ENCODE measurements at places on chromosomes 3 and 15.

DNA sequence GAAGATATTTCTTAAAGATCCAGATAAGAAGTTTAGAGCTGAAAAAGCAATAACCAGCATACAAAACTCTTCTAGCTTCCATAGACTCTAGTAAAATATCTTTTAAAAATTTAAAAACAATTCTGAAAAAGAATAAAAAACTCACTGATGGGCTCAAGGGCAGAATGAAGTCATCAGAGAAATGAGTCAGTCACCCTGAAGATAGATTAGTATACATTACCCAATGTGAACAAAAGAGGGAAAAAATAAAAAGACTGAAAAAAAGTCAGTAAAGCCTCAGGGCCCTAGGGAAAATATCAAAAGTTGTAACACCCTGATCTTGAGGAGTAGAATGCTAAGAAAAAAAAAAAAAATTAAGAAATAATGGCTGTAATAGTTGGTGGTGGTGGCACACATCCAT, 11.4 kb downstream of the DET1 start:
- no peak overlapping the region for H3K4me3 ChIP-seq
- no peak for DNase-seq
- H3K4me1 ChIP-seq, result no peaks in the 10 kb centered on the region
- H3K27me3 ChIP-seq, result no peaks in the 10 kb centered on the region

DNA sequence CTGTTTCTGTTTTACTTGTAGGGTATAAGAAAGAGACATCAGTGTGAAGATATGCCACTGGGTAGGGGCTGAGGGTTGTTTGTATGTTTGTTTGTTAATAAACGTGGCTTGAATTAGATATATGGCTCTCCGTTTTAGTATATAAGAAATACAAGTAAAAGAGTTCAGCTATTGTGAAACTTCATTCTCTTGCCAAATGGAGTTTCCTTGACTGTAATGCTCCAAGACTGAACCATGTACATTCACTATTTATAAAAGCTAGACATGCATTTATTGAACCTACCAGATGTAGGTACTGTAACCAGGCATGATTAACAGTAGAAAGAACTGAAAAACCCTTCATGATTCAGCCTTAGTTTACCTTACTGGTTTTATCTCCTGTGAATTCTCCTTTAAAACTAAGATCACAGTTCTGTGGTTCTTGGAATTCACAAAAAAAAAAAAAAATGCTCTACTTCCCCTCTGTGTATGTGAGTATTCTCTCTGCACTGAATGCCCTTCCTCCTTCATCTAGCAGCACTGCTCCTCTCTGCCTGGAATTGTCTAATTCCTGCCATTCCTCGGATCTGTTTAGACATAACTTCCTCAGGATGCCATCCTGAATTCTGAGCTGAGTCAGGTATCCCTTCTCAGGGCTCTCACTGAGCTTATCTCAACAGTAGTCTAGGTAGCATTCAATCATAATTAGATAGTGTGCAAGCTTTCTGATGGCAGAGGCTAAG, 504.4 kb downstream of the FHIT start:
- no peak overlapping the region for H3K4me3 ChIP-seq
- DNase-seq, result no peak
- H3K27ac ChIP-seq, result no peak overlapping the region
- H3K27me3 ChIP-seq, result no peaks in the 10 kb centered on the region

- H3K27ac ChIP-seq, result no peak overlapping the region
- DNase-seq, result no peak
- H3K36me3 ChIP-seq, result no peaks in the 10 kb centered on the region
- no peaks in the 10 kb centered on the region for H3K27me3 ChIP-seq
- H3K4me3 ChIP-seq, result no peak overlapping the region
Measured at GRCh38 chr3:64888165-64888564, 200.4 kb upstream of the ADAMTS9 start.

GRCh38 chr3:170848292-170848917, 21.6 kb downstream of the RPL22L1 start:
- DNase-seq, result no peak
- H3K36me3 ChIP-seq, result no peaks in the 10 kb centered on the region
- H3K27me3 ChIP-seq, result peaks cover 29% of the 10 kb centered on the region
- H3K27ac ChIP-seq, result no peak overlapping the region

- peaks cover 57% of the 10 kb centered on the region for H3K36me3 ChIP-seq
- no peaks in the 10 kb centered on the region for H3K27me3 ChIP-seq
- peak overlapping the region; percentile 9 for H3K4me3 ChIP-seq
- H3K4me1 ChIP-seq, result peaks cover 27% of the 10 kb centered on the region
- peak overlapping the region; percentile 82 for H3K27ac ChIP-seq
Measured at GRCh38 chr3:42556089-42556632, 25.6 kb downstream of the SEC22C start.

DNA sequence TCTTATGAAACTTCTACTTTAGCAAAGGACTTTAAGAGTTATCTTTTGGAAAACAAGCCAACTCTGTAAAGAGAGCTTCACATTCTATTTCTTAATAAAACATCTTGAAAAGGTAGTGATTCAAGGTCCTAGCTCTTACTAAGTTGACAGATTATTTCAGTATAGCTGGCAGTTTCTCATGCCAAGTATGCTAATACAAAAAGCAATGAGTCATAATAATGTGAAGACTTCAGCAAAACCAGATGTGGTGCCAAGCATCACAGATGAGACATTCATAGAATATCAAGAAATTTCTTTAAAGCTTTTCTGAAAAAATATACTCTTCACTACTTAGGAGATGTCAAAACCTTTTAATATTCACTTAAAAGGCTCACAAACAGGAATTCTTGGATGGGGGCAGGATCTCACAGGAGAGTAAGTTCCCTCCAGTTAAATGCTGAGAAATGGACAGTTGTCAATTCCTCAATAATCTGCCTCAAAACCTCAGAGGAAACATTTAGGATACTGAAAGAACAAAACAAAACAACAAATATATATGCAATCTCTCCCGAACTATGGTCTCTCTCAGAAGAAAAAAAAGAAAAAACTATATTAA, 45.6 kb downstream of the DCBLD2 start:
- H3K27ac ChIP-seq, result no peak overlapping the region
- no peak overlapping the region for H3K4me3 ChIP-seq
- no peaks in the 10 kb centered on the region for H3K27me3 ChIP-seq
- no peaks in the 10 kb centered on the region for H3K4me1 ChIP-seq
- no peak for DNase-seq

- H3K4me1 ChIP-seq, result peaks cover 55% of the 10 kb centered on the region
- peak overlapping the region; percentile 48 for H3K27ac ChIP-seq
- DNase-seq, result no peak
- peaks cover 52% of the 10 kb centered on the region for H3K36me3 ChIP-seq
- H3K27me3 ChIP-seq, result no peaks in the 10 kb centered on the region
Measured at GRCh38 chr15:59166601-59167265, 39.9 kb upstream of the LDHAL6B start.

DNA sequence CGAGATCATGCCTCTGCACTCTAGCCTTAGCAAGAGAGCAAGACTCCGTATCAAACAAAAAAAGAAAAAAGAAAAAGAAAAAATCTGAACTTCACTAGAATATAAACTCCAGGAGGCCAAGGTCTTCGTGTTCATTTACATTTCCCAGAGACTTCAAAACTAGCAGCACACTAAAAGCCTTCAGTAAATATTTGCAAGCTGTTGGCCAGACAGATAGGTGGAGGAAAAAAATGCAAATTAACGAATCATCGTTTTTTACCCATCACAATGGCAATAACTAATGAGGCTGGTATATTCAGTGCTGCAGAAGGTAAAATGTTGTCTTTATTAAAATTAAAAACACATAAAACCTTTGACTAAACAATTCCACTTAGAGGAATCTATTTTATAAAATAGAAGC, 80.6 kb downstream of the CLASP2 start:
- no peak overlapping the region for H3K4me3 ChIP-seq
- no peaks in the 10 kb centered on the region for H3K27me3 ChIP-seq
- no peaks in the 10 kb centered on the region for H3K4me1 ChIP-seq
- H3K36me3 ChIP-seq, result no peaks in the 10 kb centered on the region
- no peak overlapping the region for H3K27ac ChIP-seq
- DNase-seq, result no peak

- no peak overlapping the region for H3K4me3 ChIP-seq
- peaks cover 13% of the 10 kb centered on the region for H3K27me3 ChIP-seq
- H3K4me1 ChIP-seq, result no peaks in the 10 kb centered on the region
Measured at GRCh38 chr3:115836944-115837343, 213.6 kb downstream of the GAP43 start.

DNA sequence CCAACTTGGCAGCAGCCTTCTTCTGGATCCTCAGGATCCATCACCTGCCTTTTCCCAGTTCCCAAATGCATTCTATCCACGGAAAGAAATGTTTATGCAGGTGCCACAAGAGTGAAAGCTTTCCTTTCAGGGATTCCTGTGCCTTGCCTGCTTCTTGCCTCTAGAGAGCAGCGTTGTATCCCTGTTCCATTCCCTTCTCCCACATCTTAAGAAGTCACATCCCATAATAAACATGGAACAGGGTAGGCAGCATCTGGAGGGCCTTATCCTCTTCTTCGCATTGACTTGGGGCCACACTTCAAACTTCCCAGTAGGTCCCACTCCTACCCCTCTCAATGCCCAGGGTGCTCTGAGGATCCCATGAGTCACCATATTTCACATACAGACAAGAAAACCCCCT, 72.7 kb upstream of the DCLK3 start:
- peak overlapping the region; percentile 12 for H3K27ac ChIP-seq
- DNase-seq, result no peak
- peaks cover 57% of the 10 kb centered on the region for H3K36me3 ChIP-seq
- H3K27me3 ChIP-seq, result no peaks in the 10 kb centered on the region

GRCh38 chr15:84645496-84645895, 8.6 kb downstream of the WDR73 start:
- peaks cover 14% of the 10 kb centered on the region for H3K4me1 ChIP-seq
- H3K4me3 ChIP-seq, result no peak overlapping the region
- no peak overlapping the region for H3K27ac ChIP-seq
- H3K27me3 ChIP-seq, result no peaks in the 10 kb centered on the region
- peaks cover 54% of the 10 kb centered on the region for H3K36me3 ChIP-seq
- no peak for DNase-seq

DNA sequence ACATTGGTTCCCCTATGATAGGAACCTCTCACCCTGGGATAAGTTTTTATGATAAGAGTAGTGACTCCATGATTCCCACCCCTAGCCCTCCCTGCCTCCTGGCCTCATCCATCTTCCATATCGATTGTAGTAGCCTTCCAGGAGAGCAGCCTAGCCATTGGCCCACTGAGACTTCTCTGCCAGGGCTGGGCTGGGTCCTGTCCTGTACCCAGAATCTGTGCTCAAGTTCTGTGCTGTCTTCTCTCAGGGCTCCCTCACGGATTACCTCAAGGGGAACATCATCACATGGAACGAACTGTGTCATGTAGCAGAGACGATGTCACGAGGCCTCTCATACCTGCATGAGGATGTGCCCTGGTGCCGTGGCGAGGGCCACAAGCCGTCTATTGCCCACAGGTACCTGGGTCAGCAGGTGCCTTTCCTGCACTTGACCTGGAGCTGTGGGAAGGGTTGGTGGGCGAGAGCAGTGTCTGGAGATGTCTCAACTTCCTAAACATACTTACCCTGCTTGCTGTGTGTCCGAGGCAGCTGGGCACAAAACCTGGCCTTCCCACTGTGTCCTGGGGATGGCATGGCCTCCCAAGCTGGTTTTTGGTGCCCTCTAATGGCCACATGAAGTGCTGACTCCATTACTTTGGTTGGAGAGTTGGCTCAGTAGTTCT, 16.6 kb upstream of the EXOG start:
- H3K4me3 ChIP-seq, result no peak overlapping the region
- no peak overlapping the region for H3K27ac ChIP-seq
- DNase-seq, result peak; percentile 59
- no peaks in the 10 kb centered on the region for H3K4me1 ChIP-seq
- no peaks in the 10 kb centered on the region for H3K27me3 ChIP-seq
- H3K36me3 ChIP-seq, result peaks cover 5% of the 10 kb centered on the region

GRCh38 chr3:107206141-107206540, 171.1 kb upstream of the CCDC54 start:
- H3K27me3 ChIP-seq, result peaks cover 14% of the 10 kb centered on the region
- H3K36me3 ChIP-seq, result no peaks in the 10 kb centered on the region
- no peak overlapping the region for H3K27ac ChIP-seq

DNA sequence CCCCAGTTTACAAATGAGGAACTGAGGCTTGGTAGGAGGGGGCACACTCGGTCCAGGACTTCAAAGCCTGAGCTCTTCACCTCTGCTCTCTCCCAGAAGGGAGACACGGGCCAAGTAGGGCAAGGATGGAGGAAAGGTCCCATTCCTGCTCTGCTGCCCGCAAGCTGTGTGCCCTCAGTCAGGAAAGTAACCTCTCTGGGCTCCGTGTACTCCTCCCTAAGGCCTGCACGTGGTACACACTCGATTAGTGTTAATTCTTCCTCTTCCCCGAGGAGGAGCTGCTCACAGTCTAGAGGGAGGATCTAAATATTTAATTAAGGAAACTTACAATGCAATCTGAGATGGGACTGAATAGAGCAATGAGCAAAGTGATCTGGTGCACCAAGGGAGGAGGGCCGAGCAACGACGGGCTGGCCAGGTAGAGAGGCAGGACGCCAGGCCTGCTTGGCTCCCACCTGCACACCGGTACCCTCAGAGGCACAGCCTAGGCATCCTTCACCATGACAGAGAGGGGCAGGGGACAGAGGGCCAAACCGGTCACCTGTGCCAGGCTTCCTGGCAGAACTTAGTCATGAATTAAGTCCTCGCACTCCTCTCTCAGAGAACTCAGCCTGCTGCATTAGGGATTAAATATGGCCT, 47.2 kb upstream of the IQSEC1 start:
- no peak for DNase-seq
- H3K4me1 ChIP-seq, result no peaks in the 10 kb centered on the region
- H3K27ac ChIP-seq, result no peak overlapping the region
- H3K36me3 ChIP-seq, result no peaks in the 10 kb centered on the region

DNA sequence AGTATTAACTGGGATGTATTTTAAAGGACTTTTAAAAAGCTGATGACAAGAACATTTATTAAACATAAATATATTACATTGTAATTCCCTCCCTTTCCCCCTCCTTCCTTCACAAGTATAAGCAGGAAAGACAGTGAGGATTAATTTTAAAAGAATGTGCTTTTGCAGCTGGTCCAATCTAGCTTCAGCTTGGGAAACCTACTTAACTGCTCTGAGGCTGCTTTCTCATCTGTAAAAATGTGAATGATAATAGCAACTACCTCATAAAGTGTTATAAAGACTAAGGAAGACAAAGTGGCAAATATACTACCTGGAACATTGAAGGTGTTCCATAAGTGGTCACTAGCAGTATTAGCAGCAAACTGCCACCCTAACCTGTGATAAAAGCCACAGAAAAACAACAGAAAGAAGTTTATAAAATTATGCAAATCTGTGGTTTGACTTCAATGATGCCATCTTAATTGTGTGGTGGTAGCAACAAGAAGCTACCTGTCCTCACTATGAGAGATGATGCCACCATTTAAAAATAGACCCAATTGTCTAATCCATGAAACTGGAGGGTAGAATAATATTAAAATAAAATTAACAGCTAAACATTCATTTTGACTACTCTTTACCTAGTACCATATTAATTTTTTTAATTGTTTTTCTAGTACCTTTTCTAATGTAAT, 20.0 kb downstream of the DHX36 start:
- no peak overlapping the region for H3K4me3 ChIP-seq
- H3K27me3 ChIP-seq, result no peaks in the 10 kb centered on the region
- no peak for DNase-seq

GRCh38 chr3:10356461-10356981, 35.6 kb upstream of the SEC13 start:
- H3K4me1 ChIP-seq, result no peaks in the 10 kb centered on the region
- no peak overlapping the region for H3K27ac ChIP-seq
- no peak overlapping the region for H3K4me3 ChIP-seq
- peaks cover 9% of the 10 kb centered on the region for H3K27me3 ChIP-seq

Data from activated CD8-positive, alpha-beta T cell treated with anti-CD3 and anti-CD28 coated beads, Interleukin-2, amount 10 ng/mL, durations not matched to agents 7 days and 5 days (primary cell).